ENCODE measurements at places on chromosomes 7 and 10.

GRCh38 chr7:70624500-70625103 is 507.3 kb upstream of the GALNT17 start:
- H3K4me1 ChIP-seq = no peaks in the 10 kb centered on the region
- H3K4me3 ChIP-seq = no peak overlapping the region
- no peaks in the 10 kb centered on the region for H3K27me3 ChIP-seq
- no peak for DNase-seq
- no peaks in the 10 kb centered on the region for H3K36me3 ChIP-seq

DNA sequence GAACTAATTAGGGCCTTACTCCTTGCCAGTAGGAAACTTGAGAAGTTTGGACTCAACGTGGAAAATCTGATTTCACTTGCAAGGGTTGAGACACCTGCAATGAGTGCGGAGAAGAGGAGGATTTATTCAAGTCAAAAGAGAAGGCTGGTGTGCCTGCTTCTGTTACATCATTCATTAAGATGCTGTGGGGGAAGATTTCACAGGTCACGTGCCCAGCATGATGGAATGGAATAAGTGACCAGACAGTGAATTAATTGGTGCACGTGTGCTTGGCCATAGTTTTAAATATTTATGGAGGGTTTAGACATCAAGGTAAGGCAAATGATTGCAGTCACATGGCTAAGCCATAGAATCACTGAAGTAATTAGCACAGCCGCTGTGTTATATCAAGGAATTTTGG is 155.0 kb downstream of the C7orf25 start:
- no peak overlapping the region for H3K4me3 ChIP-seq
- no peaks in the 10 kb centered on the region for H3K36me3 ChIP-seq
- DNase-seq = no peak
- H3K4me1 ChIP-seq = no peaks in the 10 kb centered on the region

DNA sequence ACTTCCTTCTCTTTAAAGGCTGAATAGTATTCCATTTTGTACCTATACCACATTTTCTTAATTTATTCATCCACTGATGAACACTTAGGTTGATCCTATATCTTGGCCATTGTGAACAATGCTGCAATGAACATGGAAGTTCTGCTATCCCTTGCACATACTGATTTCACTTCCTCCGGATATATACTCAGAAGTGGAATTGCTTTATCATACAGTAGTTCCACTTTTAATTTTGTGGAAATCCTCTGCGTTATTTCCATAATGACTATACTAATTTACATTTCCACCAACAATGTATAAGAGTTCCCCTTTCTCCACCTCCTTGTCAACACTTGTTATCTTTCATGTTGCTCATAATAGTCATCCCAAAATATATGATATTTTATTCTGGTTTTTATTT is 312.6 kb downstream of the PLXDC2 start:
- H3K27me3 ChIP-seq = no peaks in the 10 kb centered on the region
- DNase-seq = no peak
- H3K27ac ChIP-seq = no peak overlapping the region
- H3K4me3 ChIP-seq = no peak overlapping the region
- no peaks in the 10 kb centered on the region for H3K4me1 ChIP-seq

DNA sequence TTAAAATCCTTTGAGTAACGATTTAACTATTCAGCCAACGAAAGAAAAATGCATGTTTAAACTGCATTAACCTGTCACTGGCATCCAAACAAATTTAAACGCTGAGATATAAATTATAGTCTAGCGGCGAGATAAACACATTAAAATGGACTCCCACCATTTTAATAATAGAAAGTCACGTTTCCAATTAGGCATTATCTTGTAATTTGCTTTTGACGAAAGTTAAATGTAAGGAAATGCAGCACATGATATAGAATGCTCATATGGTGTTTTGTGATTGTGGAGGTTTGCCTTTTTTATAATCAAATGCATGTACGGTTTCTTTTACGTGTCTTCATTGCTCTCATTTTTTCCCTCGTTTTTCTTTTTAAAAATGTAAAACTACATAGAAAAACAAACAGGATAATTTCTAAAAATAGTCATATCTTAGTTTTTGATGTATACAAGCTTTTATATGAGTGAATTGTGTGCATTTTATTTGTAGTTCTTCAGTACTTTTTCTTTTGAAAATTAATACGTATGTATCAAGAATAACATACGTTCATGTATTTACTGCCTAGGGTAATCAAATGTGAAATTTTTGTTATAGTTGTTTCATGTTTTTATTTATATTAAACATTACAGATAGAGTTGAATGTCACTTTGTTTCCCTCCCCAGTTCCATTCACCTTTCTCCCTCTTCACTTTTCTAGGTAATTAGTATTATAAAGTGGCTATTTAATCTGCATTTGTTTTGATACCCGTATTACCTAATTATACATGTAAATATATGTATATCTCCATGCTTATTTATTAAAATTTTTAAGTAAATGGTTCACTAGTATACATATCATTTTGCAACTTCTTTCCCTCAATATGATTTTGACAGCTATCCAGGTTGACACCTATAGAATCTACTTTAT is 1.1 kb upstream of the KLF14 start:
- no peak overlapping the region for H3K27ac ChIP-seq
- no peak overlapping the region for H3K4me3 ChIP-seq
- no peaks in the 10 kb centered on the region for H3K4me1 ChIP-seq
- no peak for DNase-seq
- H3K36me3 ChIP-seq = no peaks in the 10 kb centered on the region

All from PC-3 (cell line).